ENCODE measurements at places on chromosomes 2 and 18. TPM values are rescaled to one million over a fixed set of nuclear protein-coding genes. Genes with fewer than 3 reads are reported as not detected.

- H3K36me3 ChIP-seq, result no peaks in the 10 kb centered on the region
- DNase-seq, result no peak
These were observed 19.8 kb downstream of the GPC1 start for GRCh38 chr2:240455272-240455646.

DNA sequence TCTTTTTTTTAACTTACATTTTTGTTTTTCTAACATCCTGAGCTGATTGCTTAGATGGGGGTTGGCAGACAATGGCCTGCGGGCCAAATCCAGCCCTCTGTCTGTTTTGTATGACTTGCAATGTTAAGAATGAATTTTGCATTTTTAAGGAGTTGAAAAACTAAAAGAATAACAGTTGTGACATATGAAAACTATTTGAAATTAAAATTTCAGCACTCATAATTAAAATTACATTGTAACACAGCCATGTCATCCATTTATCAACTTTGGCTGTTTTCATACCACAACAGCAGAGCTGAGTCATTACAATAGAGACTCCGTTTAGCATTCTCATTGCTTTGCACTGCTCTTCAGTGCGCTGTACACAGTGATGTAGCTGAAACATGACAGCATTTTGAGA, 94.1 kb upstream of the MC4R start:
- H3K4me1 ChIP-seq, result no peaks in the 10 kb centered on the region
- H3K27me3 ChIP-seq, result no peaks in the 10 kb centered on the region
- H3K4me3 ChIP-seq, result no peak overlapping the region
- DNase-seq, result no peak
- no peak overlapping the region for H3K27ac ChIP-seq

DNA sequence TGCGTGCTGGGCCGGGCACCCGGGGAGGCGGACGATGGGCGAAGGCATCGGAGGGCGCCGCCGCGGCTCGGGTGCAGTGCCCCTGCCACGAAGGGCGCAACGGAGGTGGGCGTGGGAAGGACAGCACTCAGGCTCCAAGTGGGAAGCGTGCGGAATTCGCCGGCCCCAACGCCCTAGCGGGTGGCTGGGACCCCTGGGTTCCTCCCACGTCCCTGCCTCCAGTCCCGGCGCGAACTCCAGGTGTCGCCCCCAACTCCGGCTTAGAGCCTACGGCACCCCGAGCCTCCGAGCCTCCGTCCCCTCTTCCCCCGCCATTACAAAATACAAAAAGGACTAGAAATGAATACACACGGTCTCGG, 1.3 kb downstream of the CYP27C1 start:
- H3K27ac ChIP-seq, result no peak overlapping the region
- no peak for DNase-seq
- peaks cover 3% of the 10 kb centered on the region for H3K36me3 ChIP-seq
- H3K27me3 ChIP-seq, result peaks cover 56% of the 10 kb centered on the region
- H3K4me1 ChIP-seq, result peaks cover 15% of the 10 kb centered on the region

The CAPN13 gene
- not detected for total RNA-seq

The BUB1 gene
- total RNA-seq, result 56.1 TPM

Data from activated T-helper 1 cell treated with anti-CD3 and anti-CD28 coated beads, Interleukin-12 subunit alpha, Interleukin-12 subunit beta, Interleukin-2, Interleukin-4 antibody, amounts not matched to agents 30 ng/mL and 10 ng/mL and 1 ng/mL, durations not matched to agents 14 hours and 24 hours and 36 hours (primary cell).